ENCODE measurements at places on chromosomes 11 and 22.

GRCh38 chr11:27381238-27381666 lies 18.2 kb upstream of the CCDC34 start:
- no peak for DNase-seq

- no peak for DNase-seq
Measured at GRCh38 chr11:65112546-65113360, 1.1 kb downstream of the TM7SF2 start.

- DNase-seq = no peak
Measured at GRCh38 chr11:59184691-59185339, 12.9 kb downstream of the DTX4 start.

DNA sequence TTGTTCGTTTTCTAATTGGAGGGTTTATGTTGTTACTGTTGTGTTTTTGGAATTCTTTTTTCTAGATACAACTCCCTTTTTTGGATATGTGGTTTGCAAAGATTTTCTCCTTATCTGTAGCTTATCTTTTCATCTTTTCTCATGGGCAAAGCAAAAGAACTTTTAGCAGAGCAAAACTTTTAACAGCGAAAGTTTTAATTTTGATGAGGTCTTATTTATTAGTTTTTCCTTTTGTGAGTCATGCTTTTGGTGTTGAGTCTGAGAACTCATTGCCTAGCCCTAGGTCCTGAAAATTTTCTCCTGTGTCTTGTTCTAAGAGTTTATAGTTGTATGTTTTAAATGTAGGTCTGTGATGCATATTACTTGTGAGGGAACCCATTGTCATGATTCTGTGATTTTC lies 99.4 kb downstream of the TEAD1 start:
- no peak for DNase-seq

DNA sequence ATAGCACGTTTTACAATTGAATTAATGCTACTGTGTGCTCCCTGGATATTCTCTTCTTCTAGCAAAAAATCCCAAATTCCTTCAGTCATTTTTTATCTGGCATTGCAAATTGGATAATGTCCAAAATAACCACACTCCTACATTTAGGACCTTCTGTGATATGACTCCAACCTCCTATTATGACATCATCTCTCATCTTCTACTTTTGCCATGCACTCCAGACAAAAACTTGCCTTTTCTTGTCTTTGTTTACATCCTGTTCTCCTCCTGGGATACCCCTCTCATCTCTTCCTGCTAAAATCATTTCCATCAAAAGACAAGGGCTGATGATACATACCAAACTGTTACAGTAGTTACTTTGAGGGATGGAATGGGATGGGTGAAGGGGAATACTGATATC lies 20.6 kb upstream of the TMEM218 start:
- no peak for DNase-seq

- DNase-seq = no peak
Measured at GRCh38 chr11:131229221-131229620, 141.2 kb upstream of the NTM start.

DNA sequence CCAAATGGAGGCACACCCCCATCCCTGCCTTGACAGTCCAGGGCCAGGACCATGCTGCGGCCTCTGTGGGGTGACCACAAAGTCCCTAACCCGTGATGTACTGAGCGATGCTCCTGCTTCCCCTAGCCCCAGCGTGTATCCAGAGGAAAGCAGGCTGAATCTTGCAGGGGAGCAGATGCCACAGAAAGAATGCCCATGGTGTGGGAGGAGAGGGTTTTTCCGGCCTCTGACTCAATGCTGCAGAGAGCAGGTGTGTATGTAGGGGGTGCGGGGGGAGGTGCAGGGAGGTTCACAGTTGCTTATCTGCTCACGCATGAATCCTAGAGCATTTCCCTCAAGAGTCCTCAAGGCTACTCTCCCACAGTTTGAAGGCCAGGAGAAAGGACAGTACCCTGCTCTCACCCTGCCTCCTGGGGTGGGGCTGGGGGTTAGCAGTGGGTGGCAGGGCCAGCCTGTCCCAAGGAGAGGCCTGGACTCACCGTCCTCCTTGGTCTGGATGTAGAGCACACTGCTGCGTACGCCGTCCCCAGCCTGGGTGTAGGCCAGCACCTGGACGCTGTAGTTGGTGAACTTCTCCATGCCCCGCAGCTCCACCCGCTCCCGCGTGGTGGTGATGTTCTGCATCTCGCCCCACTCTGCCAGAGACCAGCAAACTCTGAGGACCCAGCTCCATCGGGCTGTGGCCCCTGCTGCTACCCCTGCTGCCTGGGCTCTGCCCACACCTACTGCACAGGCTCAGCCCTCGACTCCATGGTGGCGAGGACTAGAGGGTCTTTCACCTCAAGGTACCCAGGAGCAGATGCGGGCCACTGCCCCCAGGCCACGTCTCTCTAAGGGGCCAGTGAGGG lies 130.8 kb downstream of the CEP164 start:
- no peak for DNase-seq

DNA sequence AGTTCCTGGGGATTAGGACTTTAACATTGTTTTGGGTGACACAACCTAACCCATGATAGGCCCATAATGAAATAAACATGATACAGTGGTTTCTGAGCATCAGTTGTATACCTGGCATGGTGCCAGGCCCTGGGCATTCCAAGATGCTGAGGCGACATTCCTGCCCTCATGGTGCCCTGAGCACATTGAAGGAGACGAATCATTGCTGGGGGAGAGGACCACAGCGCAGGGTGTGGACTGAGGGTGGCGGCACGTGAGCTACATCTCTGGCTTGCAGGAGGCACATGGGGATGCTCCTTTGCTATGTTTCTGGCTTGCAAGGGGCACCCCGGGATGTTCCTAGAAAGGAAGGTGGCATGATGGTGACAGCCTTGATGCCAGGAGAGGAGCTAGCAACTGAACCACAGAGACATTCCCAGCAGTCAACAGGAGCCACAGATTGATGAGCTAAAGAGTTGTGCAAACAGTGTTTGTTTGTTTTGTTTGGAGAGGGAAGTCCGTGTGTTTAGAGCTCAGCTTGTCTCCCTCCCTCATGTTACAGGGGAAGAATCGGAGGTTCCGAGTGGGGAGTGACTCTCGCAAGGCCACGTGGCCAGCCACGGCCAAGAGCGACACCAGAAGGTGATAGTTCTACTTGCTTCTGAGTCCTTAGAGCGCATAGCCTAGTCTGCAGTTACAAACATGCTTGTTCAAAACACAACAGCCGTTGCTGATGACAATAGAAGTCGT lies 106.4 kb downstream of the MIAT start:
- DNase-seq = no peak

DNA sequence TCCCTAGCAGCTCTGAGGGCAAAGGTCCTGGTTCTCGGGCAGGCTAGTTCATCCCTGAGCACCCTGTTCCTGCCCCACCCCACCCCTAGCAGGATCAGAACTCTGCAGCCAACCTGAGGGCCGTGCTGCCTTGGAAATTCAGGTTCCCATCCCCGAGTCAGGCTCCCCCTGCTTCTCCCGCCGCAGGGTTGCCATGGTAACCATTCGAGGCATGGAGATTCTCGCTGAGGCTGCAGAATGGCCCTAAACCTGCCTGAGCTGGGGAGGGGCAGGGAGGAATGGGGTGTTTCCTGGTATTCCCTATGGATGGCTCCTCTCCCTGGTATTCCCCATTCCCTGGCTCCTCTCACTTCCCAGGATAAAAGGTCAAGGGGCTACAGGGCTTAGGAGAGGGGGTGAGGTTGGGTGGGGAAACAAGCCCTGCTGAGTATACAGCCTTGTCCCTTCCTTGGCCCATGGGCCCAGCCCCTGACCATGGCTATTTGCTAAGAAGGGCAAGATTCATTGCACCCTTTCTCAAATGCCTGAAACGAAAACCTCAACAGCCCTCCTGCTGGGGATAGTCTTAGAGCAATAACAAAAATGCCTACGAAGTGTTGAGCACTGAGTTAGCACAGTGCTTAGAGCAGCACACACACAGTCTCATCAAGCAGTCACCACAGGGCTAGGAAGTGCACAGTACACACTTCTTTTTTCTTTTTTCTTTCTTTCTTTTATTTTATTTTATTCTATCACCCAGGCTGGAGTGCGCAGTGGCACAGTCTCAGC lies 58.7 kb downstream of the CHST1 start:
- no peak for DNase-seq

GRCh38 chr11:41895081-41895480 lies 435.6 kb upstream of the LRRC4C start:
- DNase-seq = no peak

Measured in hippocampal formation (tissue), 2 donors.